ENCODE measurements at places on chromosomes 4 and X.
A peak's percentile ranks its signal among the peaks of the same experiment; 100 is the strongest.

DNA sequence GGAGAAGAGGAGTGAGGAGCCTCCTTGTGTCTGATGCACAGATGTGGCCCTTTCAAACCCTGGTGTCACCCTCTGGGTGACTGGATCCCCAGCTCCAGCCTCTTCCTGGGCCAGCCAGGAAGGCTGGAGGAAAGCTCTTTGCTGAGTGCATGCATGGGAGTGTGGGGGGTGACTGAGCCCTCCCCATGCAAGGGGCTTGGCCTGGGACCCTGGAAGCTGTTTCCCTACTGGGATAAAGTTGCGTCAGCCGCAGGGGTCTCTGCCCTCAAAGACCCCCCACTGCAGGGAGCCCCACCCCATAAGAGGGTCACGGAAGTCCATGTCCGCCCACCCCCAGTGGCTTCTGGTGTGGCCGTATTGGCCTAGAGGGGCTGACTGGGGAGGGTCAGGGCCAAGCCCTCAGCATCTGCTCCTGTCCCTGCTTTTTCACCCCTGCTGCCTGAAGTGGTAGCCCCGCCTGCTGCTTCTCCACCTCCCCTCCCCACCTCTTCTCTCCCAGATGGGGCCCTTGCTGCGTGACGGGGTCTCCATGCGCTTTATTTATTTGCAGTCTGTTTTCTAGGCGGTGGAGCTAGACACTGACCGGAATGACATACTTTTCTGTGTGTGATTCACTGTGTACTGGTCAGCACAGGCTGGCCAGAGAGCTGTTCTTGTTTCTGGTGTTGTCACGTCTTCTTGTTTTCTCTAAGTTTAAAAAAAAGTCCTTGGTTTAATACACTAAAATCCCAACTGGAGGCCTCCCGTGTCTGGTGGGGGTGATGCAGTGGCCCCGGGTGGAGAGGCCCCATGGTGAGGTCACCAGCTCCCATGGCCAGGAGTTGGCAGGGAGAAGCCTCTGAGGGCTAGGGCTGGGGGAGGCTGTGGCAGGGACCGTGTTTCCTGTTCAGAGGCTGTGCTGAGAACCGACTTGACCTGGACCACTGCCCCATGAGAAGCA is 3.6 kb downstream of the SMIM10L2A start:
- no peak for DNase-seq

- no peak for DNase-seq
Observed at GRCh38 chr4:137647375-137647774, 115.1 kb upstream of the PCDH18 start.

DNA sequence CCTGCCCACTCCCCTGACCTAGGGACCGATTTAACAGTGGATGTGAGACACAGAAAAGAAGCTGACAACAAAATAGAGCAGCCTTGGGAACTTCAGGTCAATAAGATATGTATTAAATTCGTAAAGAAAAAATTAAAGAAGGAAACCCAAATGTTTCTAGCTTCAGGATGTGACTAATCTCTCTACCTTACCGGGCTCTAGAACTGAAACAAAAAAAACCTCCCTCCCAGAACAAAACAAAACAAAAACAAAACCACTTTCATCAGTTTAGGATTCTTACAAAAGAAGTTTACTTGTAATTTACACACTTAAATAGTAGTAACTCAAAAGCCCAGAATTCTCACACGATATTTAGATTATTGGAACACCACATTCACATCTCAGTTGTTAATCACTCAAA is 185.8 kb upstream of the RPS6KA3 start:
- no peak for DNase-seq

GRCh38 chr4:75037252-75037651 is 104.3 kb downstream of the PARM1 start:
- no peak for DNase-seq

DNA sequence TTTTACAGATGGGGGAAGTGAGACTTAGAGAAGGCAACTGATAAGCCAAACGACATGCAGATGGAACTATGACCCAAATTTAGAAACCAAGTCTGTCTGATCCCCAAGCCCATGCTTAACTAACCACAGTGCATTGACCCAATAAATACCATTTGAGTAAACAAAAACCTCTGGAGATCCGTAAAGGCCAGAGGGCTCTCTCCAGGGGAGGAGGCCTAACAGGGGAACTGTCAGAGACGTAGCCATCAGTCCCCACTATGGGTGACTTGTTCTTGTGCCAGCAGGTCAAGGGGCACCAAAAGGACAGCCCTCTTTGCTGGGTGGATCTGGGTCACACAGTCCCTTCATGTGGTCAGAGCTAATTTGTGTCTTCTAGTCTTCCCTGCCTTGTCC is 420.2 kb downstream of the BCOR start:
- no peak for DNase-seq

- DNase-seq, result no peak
Observed at GRCh38 chr4:185740471-185740873, 71.5 kb downstream of the SORBS2 start.

DNA sequence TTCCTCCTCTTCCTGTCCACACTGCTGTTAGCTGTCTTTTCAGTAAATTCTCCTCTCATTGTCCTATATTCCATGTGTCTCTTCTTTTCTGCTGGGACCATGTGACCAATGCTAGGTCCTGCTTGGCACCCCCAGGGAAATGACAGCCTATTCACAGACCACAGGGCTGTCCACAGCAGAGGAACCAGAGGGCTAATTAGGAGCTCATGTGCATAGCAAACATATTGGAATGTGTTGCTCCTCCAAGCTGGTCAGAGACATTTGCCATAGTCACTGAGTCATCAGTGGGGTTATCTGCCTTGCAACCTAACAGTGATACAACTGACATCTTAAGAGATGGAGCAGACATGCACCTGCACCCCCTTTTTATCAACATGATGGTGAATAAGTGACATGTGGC is 67.9 kb upstream of the PUDP start:
- no peak for DNase-seq

GRCh38 chr4:126888968-126889367 is 743.8 kb upstream of the INTU start:
- no peak for DNase-seq

DNA sequence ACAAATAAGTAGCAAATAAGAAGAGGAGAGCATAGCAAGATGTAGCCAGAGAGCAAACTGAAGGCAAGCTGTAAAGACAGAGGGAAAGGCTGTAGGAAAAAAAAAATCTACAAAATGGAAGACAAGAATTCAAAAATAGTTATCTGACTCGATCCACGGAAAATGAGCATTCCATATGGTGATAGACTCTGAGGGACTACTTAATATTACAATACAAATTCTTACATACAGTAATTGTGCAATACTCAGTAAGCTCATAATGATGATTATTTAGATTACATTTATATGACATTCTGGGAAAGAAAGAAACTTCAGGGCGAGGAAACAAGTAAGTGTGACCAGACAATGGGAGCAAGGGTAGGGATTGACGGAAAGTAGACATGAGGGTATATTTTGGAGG is 102.6 kb downstream of the UNC5C start:
- no peak for DNase-seq

GRCh38 chrX:574251-574650 is 56.3 kb upstream of the SHOX start:
- DNase-seq, result no peak

- DNase-seq, result no peak
Observed at GRCh38 chrX:155065035-155065734, 5.8 kb downstream of the CMC4 start.

- DNase-seq, result no peak
Observed at GRCh38 chrX:12237131-12237530, 98.9 kb downstream of the FRMPD4 start.

GRCh38 chrX:74902806-74903205 is 22.4 kb downstream of the NEXMIF start:
- DNase-seq, result no peak

DNA sequence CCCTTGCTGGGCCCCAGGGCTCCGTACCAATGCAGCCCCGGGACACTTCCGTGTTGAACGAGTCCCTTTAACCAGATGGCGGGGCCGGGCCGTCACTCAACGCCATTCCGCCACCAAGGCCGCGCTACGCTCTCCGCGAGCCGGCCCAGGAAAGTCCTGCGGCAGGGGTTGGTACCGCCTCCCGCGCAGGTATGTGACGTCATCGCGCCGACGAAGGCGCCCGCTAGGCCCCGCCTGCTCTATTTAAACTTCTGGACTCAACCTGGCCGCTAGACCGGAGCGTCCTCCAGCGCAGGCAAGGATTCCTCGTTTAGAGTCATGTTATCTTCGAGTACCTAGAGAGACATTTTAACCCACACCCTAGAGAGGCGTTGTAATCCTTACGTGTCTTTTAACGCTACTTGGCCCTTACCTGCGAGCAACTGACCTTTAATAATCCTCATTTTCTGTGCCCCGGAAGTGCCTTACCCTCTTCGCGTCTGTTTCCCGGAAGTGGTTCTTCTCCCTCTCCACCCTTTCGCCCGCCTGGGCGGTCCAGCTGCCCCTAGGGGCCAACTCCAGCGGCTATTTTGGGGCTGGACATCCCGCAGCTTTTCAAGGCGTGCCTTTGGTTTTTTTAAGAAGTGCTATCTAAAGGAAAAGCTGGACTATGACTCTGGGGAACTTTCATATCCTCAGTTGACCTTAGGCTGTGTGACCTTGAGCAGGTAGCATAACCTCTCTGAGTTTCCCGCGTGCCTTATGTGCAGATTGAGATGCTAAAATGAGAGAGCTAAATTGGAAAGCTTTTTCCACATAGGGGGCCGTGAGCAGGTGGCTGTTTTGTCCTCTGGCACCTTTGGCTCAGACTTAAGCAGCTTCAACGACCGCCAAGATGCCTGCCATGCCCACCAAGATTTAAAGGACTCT is at the start of gene PNPLA4:
PNPLA4 (minus strand) TSS at position 155 of the 909 bp plus-strand sequence. CDS start 1,294 bp downstream, outside the sequence.
- peak; percentile 77 for DNase-seq

DNA sequence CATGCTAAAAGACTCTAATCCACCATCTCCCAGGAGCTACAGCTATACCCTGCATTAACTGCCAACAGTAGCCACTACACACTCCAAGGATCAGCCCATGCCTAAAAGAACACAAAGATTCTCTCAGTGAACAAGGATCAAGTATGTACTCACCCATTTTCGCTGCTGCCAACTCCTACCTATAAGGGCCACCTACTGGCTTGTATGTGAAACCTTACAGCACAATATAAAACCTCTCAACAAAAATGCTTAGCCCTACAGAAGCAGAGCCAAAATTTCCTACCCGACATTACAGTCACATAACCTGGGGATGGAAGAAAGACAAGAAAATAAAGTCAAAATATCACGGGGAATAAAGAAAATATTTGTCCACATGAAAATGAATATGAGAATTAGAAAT is 562.8 kb upstream of the POU3F4 start:
- DNase-seq, result no peak

DNA sequence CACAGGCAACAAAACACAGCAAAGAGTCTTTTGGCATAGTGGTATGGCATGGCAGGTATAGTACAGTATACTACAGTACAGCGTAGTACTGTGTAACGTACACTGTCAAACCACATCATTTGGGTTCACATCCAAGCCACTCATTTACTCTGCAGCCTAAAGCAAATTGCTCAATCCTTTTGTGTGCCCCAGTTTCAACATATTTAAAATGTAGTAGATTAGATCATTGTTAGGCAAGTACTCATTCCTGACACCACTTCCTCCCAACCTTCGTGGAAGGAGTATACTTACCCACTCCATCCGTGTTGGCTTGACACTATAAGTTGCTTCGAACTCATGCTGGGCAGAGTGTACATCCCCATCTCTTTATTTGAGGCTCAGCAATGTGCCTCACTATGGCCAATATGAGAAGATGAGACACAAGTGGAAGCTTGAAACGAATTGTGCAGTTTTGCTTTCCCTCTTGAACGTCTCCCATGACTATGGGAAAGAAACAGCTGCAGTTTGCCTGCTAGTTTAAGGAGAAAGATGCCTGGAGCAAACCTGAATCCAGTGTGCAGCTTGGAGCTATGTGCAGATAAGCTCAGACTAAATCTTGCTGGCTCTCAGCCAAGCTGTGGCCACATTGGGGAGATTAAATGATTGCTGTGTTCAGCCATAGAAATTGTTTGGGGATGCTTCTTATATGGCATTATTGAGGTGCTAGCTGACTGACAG is 85.7 kb upstream of the TBL1X start:
- no peak for DNase-seq

GRCh38 chrX:42106556-42106955 is 183.2 kb upstream of the CASK start:
- no peak for DNase-seq

Data from stimulated activated CD8-positive, alpha-beta memory T cell treated with anti-CD3 and anti-CD28 coated beads, Interleukin-7, amount 100 ng/mL, for 1 hour (primary cell).